Activated T-cell treated with anti-CD3 and anti-CD28 coated beads for 1 hour (primary cell): ENCODE measurements at places on chromosomes 7 and 10.

DNA sequence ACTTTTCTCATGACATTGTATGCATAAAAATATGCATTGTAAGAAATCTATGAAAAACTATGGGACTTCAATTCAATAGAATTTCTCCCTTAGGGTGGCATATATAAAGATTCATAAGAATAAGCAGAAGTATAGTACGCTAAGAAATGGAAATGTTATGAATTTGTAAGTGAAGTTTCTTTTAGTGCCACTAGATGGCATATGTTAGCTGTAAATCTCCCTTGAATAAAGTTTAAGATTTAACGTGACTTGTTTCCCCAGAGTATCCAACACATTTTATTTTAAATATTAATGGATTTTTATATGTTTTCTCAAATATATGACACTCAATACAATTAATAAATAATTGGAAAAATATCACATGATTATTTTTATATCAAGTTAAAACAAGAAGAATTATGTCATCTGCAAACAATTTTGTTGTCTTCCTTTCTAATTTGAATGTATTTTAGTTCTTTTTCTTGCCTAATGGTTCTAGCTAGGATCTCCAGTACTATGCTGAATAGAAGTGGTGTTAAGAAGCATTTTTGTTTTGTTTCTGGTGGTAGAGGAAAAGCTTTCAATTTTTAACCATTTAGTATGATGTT is 287.2 kb downstream of the HGF start:
- no peak for DNase-seq

DNA sequence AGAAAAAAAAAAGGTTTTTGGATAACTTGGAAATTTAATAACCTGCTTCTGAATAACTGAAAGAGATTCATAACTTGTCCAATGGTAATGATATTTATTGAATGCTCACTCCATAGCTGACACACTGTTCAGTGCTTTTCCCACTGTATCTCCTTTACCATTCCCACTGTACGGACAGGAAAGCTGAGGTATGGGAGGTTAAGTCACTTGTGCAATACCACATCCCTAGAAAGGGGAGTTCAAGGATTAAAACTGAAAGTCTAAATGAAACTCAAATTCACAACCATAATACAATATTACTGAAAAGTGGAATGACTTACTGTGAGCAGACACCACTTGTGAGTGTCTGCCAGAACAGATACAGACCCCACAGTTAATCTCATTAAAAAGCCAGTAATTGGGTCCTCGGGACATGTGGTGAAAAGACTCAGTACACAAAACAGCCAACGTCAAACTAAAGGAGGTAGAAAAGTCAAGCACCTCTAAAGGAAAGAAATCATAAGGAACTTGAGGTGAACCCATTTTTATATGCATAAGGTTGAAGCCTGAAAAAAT is 13.8 kb upstream of the RHOBTB1 start:
- DNase-seq = no peak

DNA sequence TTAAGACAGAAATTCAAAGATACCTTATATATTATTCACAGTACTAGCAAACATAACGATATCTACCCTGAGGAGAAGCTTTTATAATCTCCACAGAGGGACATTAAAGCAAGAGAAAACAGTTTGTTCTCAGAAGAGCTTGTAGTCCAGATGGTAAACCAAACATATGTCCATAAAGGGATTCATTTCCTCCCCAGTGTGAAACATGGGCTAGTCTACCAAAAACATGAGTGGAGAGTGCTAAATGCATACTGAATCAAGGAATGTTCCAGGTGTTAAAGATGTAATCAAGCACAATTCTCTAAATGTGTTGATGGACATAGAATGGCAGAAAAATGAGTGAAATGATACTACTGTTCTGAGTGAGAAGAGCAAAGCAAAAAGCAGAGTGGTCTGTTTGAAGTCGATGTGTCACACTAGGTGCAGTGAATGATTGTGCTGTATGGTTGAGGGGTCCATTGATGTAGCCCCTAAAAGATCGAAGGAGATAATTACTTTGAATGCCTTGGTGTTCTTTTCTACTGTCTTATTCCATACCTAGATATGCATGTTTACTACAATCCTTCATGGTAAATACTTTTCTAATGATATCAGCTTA is 25.3 kb downstream of the BCAP29 start:
- DNase-seq = no peak

- DNase-seq = no peak
Observed at GRCh38 chr10:600876-601659, 88.4 kb downstream of the DIP2C start.

DNA sequence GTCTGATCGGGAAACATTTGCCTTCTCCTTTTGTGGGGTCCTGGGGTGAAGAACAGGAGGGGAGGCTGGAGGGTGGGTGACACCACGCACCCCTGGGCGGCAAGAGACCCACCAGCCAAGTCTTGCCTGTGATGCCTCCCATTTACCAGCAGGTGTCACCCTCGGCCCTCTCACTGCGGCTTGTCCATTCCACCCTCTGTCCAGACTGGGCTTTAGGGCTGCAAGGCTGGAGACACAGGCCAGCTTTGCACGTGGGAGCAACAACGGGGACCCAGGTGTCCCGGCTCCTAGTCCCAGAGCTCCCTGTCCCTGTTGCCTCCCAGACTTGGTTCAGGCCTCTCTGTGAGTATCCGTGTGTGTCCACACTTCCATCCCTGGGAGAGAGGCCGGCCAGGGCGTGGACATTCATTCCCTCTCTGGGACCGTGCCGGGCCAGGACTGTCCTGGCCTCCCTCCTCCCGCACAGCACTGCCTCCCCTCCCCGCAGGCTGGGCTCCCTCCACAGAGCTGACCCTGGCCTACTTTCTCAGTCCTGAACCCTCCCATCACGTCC is 36.2 kb upstream of the GTF2IRD1 start:
- DNase-seq = peak; percentile 49

DNA sequence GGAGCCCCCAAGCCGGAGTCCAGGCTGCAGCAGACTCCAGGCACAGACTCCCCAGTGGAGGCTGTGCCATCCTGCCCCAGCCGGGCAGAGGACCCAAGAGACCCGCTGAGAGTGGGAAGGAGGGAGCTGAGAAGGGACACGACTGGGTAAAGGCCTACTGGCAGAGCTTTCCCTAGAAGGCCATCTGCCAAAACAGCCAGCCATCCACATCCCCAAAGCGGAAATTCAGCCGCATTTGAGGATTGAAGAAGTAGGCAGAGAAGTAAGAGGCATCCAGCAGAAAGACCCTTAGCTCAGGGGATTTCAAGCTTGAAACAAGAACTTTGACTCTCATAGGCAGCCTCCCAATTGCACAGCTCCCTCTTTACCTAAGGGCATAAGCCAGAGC is 857 bp downstream of the CPXM2 start:
- no peak for DNase-seq

DNA sequence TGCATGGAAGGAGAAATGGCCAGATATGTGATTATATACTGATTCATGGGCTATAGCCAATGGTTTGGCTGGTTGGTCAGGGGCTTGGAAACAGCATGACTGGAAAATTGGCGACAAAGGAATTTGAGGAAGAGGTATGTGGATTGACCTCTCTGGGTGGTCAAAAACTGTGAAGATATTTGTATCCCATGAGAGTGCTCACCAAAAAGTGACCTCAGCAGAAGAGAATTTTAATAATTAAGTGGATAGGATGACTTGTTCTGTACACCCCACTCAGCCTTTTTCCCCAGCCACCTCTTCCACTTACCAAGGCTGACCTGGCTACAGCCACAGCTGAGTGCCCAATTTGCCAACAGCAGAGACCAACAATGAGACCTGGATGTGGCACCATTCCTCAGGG is 146.7 kb downstream of the GPR37 start:
- no peak for DNase-seq

DNA sequence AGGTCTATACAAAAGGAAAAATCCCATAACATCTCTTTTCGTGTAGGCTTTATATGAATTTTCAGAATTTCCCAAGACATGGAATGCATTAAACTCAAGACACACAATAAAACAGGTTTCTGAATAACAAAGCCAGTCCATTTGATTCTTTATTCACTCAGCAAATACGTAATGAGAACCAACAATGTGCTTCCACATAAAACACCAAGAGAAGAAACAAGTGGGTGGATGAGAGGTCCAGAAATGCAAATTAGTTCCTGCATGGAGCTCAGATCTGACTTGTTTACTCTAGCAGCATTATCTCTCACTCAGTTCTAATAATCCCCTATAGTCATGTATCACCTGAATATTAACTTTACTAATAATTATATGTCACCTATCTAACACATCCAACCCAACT is 249.5 kb downstream of the LRRTM3 start:
- DNase-seq = no peak

DNA sequence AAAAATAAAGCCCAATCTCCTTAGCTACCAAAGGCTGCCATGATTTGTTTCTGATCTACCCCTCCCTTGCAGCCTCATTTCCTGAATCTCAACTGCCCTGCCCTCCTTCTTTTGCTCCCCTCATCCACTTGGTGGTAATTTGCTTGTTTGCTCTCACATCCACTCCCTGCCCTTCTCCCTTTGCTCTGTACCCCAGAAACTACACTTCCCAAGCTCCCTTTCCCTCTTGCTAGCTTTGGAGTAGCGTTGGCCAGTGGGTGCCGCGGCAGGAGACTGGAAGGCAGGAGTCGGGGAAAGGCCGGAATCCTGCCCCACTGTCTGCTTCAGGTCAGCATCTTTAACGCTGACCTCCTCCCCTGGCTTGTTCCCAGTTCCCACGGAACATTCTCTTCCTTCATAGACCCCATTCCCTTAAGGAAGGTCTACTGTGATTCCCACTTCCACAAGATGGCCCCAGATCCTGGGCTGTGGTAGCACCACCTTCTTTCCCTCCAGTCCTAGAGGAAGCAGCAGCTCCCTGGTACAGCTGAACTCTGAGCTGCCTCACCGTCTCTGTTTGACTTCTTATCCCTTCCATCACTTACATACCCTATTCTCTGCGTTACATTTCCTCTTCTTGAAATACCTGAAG is 79.1 kb downstream of the PIK3CG start:
- no peak for DNase-seq
